Left lobe of liver (tissue), 2 donors: ENCODE measurements at places on chromosomes 1 and 21.

DNA sequence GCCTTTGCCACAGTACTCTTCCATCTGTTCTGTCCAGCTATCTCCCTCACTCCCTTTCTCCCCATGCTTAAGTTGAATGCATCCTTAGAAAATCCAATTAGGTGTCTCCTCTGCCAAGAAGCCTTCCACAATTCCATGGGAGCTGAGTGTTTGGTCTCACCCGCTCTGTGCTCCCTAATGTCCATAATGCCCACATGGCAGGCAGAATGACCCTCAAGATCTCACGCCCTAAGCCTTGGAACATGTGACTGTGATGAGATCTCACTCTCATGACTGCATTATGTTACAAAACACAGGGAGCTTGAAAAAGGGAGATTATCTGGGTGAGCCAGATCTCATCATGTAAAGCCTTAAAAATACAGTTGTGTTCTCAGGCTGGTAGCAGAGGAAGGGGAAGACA lies 229.4 kb downstream of the OMA1 start:
- no peak for DNase-seq

GRCh38 chr1:111908011-111908621 lies 81.4 kb downstream of the KCND3 start:
- DNase-seq = no peak

- peak; percentile 72 for DNase-seq
Observed at GRCh38 chr1:204398197-204399125, 13.2 kb downstream of the PPP1R15B start.

DNA sequence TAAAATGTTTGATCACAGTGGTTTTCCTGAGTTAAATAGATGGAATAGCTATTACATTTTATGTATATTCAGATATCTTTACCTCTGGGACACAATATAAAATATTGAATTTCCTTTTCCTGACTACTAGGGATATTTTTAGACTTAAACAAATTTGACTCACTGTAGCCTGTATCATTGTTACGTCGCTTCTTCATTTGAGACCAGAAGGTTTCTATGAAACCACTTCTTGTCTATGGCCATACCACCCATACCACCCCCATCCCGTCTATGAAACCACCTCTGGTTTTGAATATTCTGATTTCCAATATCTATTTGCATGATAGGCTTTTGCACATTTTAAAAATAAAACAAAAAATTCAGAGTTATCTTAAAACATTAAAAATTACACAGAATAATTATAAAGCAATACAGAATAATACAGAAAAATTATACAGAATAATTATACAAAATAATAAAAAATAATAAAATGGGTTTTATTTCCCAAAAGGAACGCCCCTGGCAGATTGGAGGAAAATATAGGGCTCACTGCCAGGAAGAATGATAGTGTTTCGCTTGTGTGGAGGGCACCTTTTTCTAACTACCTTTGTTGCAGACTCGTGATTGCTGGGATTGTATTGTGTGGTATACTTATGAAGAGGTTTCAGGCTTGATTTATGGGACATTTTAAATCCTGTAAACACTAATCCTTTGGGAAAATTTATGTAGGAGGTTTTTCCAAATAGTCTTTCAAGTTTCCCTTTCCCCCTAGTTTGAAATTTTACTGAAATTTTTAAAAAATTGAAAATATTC lies 4.7 kb downstream of the SPEN start:
- no peak for DNase-seq

GRCh38 chr1:219639876-219640577 lies 27.1 kb upstream of the ZC3H11B start:
- DNase-seq = no peak

DNA sequence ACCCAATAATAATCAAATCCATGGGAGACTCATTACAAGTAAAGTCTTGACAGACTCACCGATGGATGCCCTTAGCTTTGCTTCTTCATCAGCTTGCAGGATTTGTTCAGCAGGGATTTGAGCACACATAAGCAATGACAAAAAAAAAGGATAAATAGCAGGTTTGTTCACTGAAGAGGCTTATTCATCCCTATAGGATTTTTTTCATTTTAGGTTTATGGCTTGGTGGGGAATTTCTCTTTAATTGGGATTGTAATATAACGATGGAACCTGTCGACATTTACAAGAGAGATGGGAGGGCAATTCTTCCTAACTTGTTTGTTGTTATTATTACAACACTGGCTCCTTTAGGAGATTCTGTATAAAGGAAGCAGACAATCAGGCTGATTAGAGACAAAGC lies 649.1 kb upstream of the PLXNA2 start:
- DNase-seq = no peak

GRCh38 chr1:54475946-54476516 lies 69.8 kb upstream of the SSBP3 start:
- no peak for DNase-seq

- DNase-seq = no peak
Observed at GRCh38 chr1:226549937-226550671, 1.5 kb downstream of the STUM start.

GRCh38 chr1:22792396-22793160 lies 81.9 kb downstream of the EPHB2 start:
- DNase-seq = no peak

DNA sequence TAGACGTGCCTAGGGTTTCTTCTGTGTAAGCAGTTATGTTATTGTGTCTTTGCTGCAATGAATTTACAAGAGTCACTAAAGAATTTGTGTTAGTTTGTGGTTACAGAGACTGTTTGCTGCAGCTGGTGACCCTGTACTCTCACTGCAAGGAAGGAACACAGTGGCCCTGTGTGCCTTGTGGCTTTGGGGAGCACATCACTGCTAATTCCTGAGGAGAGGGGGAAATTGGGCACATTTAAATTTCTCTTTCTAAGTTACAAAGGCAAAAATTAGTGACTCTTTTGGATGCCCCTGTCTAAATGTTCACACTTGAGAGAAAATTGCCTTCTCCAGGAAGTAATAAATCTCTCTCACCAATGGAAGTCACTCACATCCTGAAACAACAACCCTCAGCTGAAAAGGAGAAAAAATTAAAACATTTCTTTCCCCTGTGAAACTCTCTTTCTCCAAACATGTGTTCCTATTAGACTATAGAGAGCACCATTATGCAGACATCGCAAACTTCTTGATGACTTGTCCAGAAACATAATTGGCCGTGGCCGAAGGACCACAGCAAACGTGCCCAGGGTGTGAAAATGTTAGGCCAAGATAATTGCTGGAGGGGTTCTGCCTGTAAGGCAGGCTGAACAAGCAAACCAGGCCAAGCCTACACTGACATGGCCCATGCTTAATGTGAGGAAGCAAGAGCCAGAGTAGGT lies 32.3 kb upstream of the SPAG17 start:
- no peak for DNase-seq

- no peak for DNase-seq
Observed at GRCh38 chr1:173223031-173223380, 15.9 kb upstream of the TNFSF4 start.

GRCh38 chr1:22825486-22826189 lies 115.0 kb downstream of the EPHB2 start:
- no peak for DNase-seq

DNA sequence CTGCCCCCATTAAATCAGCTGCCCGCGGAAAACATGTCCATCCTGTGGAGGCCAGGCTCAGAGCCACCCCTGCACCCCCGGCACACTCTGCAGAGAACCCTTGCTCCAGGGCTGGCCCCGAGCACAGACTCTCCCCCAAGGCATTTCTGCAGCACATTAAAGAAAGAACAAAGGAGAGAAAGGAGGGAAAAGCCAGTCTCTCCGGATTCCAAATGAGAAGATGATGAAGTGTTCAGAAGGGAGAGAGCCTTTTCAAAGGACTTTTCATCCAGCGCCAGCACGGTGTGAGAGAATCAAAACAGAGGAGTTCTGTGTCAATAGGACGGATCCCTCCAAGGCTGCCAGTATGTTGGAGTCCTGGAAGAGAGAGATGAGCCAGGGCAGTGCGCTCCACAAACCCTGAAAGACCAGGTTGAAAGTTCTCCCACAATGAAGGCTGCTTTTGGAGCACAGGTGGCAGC lies 498.3 kb downstream of the NPHP4 start:
- no peak for DNase-seq

GRCh38 chr1:47774986-47775834 lies 222.0 kb downstream of the TRABD2B start:
- peak; percentile 48 for DNase-seq

GRCh38 chr1:232845406-232845955 lies 40.3 kb downstream of the MAP10 start:
- DNase-seq = no peak

- no peak for DNase-seq
Observed at GRCh38 chr1:27536767-27537166, 46.8 kb upstream of the WASF2 start.

DNA sequence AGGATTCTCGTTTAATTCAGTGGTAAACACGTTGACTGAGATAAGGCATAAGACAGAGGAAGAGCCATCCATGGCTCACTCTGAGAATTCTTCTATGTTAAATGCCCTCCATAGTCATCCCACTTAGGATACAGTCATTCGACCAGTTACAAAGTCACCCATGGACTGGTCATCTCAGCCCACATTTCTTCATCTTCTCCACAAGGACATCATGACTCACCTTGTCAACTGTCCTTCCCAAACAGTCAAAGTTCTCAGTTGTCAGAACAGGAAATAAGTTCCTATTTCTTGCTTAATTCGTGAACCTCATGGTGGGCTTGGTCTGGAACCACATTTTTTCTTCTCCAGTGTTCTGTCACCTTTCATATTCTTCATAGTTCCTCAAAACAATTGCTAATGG lies 133.2 kb downstream of the TGFB2 start:
- DNase-seq = no peak

DNA sequence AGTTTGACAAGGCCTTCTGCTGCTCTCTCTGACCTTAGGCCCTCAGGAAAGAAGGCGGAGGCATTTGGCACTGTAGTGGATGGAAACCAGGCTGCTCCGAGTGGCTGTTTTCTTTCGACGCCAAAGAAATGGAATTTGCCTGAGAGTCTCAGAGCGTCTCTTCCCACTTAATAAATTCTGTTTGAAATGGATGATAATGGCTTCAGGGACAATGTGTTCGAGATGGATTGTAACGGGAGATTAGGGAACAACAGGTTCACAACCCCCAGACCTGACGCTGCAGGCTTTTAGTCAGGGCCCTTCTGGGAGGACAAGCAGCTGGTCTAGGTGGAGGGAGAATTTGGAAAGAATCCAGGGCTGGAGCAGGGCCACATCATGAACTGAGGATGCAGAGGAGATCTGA lies 58.6 kb downstream of the TLR5 start:
- no peak for DNase-seq

GRCh38 chr1:75539230-75540116 lies 71.4 kb downstream of the SLC44A5 start:
- no peak for DNase-seq

DNA sequence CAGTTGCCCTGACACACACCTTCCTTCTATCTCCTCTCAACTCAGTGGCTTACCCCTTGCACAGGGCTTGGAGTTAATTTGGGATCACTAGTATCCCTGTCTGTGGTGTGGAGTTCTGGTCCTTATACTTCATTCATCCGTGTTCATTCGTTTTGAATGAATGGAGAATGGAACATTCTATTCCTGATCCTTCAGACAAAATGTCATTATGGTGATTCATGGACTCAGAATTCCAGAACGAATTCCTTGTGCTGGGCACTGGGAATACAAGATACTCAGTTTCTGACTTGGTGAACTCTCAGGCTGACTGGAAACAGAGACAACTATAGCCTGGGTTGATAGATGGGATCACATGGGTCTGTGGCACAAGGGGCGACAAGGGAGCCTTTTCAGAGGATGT lies 49.9 kb upstream of the TRABD2B start:
- DNase-seq = no peak

DNA sequence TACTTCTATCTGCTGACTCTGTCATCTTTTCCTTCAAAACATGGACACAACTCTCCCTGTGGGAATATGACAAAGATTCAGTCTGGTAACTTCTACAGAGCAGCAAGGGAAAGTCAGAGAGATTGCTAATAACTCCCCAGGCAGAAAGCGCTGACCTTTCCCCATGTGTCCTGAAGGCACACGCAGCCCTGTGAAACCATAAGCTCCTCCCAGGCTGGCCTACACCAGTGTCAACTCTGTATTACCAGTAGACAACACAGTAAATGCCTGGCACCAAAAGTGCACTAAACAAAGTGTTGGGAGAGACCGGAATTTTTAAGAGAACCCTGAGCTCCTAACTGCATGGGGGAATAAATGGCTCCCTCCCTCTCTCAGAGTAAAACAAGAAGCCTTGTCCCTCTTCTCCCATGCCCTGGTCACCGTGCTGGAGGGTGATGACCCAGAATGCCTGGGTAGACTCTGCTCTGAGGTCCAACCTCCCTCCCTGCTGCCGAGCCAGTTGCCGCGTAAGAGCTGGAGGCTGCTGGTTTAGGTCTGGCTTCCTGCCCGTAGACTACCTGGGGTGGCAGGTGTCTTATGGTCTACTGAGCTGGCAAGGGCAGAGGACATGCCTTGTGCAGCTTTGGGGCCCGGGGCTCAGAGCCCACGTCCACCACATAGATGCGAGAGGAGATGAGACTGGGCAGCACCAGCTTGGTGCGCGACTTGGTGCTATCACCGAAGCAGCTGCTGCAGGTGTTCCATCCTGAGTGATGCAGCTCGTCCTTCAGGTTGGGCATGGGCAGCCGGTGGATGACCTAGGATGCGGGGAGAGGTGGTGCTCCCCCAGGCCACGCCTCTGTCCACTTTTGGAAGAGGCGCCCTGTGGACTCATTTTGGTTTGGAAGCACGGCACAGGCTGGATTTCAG lies 3.9 kb downstream of the SELENBP1 start:
- peak; percentile 89 for DNase-seq

- DNase-seq = no peak
Observed at GRCh38 chr1:61887076-61887867, 145.0 kb downstream of the PATJ start.

DNA sequence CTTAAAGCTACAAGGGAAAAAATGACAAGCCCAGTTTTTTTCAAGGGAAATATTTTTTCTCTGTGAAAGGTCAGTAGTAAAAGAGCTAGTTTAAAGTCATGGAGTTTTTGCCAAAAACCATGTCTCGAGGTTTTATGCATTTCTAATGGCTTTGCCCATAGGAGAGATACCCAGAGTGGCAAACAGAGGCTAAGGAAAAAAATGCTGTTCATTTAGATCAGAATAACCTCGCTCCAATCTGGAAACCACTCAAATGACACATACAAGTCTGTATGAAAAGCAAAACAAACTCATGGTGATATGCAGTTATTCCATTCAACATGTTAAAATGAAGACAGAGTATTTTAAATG lies 36.9 kb upstream of the EDEM3 start:
- DNase-seq = no peak
